ENCODE measurements at places on chromosomes 11 and 22. TPM values are rescaled to one million over a fixed set of nuclear protein-coding genes. Genes with fewer than 3 reads are reported as not detected.

TEX12 gene
- not detected for total RNA-seq

OR10A5 gene
- total RNA-seq, result not detected

PCNX3 gene
- 33.5 TPM for total RNA-seq

SCGB2A2 gene
- total RNA-seq, result not detected

NXPE4 gene
- total RNA-seq, result not detected

C11orf16 gene
- total RNA-seq, result not detected

GAL gene
- total RNA-seq, result 22.8 TPM

OR2D2 gene
- not detected for total RNA-seq

MYO7A gene
- total RNA-seq, result 1.1 TPM

TNNI2 gene
- total RNA-seq, result not detected

OR56A1 gene
- not detected for total RNA-seq

APOBEC3H gene
- total RNA-seq, result not detected

OR51I1 gene
- total RNA-seq, result not detected

DHCR7 gene
- total RNA-seq, result 49.1 TPM

MRGPRE gene
- 0.17 TPM for total RNA-seq

GCAT gene
- 2.6 TPM for total RNA-seq

CDHR5 gene
- 0.05 TPM for total RNA-seq

DDI1 gene
- not detected for total RNA-seq

MYO18B gene
- total RNA-seq, result not detected

GDPD4 gene
- not detected for total RNA-seq

LINC01488 gene
- not detected for total RNA-seq

PHOX2A gene
- not detected for total RNA-seq

CTSW gene
- 0.09 TPM for total RNA-seq

All from A549 treated with RU486 at 1 μM for 4 hours (cell line).